Fibroblast of mammary gland (primary cell): ENCODE measurements at places on chromosomes 7 and 10.

DNA sequence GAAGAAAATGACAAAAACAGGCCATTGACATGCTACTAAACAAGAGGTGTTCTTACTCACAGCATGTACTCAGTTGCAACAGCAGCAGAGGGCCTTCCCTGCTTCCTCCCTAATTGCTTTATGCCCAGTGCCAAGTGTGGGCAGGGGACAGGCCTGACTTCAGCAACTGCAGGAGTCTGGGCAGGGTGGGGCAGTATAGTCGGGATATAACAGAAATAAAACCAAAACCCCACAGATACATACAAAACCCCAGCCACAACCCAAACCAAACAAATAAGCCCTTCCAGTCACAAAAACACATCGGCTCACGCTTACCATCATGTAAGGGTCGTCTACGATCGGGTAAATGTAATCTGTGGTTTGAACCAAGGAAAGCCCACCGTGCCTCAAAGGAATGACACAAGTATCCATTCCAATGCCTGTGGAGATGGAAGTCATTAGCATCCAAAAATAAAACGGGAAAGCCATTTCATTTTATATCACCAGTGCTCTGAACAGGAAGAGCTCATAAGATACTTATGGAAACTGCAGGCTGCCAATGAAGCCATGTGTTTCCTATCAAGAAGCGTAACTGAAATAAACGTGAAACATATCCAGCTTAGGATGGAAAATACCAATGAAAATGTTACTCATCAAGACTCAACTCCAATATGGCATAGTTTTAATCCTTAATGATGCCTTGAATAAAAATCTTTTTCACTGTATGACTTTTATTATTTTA is 9.5 kb downstream of the SEPHS1 start:
- DNase-seq = peak; percentile 80

DNA sequence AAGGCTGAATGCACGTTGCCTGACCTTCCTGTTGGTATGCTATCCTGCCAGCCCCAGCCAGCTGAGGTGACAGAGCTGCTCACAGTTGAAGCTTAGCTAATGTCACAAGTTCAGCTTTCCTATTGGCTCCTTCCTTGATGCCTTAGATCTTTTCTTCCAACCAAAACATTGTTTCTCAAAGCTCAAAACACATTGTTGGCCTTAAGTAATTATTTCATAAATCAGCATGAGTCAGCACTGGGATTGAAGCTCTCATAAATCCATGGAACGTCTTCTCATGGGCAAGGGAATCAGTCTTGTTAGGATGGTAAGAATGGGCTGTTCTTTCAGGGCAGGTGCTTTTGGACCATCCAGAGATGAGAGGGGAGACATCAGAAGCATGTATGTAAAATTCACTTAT is 128.1 kb upstream of the SAMD8 start:
- DNase-seq = peak; percentile 27

DNA sequence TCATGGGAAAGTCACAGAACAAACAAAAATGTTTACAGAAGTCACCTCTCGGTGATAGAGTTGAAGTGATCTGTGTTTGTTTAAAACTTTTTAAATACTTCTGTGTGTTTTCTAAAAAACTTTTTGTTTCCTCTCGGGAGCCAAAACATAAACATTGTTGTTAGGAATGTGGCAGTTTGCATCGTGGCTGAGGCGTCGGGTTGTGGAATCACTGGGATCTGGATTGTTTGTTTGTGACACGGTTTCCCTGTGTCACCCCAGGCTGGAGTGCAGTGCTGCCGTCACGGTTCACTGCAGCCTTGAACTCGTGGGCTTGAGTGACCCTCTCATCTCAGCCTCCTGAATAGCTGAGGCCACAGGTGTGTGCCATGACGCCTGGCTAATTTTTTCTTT is 29.0 kb upstream of the SUN1 start:
- DNase-seq = no peak

DNA sequence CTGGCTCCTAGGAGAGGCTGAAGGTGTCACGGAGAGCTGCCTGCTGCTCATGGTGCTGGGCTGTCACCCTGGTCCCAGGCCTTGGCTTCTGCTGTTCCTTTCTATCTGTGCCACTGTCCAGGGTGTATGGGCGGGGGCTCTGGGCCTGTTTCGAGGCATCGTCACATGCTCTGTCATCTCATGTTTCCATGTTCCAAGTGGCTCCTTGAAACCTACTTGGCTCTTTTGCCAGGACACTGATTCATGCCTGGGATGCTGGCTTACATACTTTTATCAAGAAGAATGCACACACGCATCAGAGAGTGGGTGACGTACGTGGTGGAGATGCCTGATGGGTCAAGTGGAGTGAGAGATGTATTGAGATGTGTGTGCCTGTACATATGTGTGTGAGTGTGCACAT is 50.9 kb downstream of the ADCY1 start:
- DNase-seq = peak; percentile 6

DNA sequence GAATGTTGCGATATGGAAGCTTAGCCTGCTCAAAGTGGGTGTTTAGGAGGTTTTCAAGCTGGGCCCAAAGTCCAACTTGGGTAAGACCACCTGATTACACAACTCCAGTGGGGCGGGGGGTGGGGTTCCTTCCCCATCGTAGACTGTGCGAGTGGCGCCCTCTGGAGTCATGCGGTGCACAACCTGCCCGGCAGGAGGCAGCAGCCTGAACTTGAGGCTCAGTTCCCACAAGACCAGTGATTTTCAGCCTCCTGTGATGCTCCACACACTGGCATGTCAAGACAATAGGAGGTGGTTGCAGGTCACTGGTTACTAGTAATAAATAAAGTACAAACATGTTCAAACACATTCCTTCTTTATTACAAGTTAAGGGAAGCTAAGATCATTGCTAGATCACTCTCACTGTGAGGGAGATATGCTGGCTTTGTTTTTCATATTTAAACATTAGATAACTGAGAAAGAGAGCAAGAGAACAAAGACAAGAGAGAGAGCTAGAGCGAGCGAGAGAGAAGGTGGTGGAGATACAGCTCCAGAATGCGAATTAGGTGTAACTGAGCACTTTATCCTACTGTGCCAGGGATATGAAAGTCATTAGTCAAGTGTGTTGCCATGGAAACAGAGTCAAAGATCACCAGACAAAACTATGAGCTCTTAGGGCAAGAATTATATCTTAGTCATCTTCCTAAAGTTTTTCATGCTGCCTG is 97.4 kb upstream of the BMPER start:
- DNase-seq = peak; percentile 91

GRCh38 chr7:76310102-76310957 is 7.9 kb downstream of the HSPB1 start:
- no peak for DNase-seq

DNA sequence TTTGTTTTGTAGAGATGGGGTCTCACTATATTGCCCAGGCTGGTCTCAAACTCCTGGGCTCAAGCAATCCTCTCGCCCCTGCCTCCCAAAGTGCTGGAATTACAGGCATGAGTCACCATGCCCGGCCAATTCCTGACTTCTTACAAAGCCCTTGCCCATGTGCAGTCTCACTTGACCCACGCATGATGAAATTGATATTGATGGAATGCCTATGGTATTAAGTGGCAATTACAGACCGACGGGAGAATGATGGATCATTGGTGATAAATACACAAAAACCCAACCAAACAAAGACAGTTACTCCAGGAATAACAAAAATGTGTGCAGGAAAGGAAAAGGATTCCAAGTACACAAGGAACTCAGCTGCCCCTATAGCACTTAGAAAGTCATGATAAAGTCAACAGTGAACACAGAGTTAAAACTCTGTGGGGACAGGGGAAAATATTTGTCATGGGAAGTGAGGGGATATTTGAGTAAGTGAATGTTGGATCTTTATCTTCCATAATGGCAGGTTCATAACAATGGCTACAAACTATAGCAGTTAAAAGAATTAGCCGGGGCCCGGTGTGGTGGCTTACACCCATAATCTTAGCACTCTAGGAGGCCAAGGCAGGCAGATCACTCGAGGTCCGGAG is 21.6 kb downstream of the HIP1 start:
- DNase-seq = peak; percentile 86

- DNase-seq = no peak
Observed at GRCh38 chr10:20089879-20090278, 273.6 kb downstream of the PLXDC2 start.

- no peak for DNase-seq
Observed at GRCh38 chr10:14438576-14438975, 107.9 kb upstream of the FRMD4A start.

DNA sequence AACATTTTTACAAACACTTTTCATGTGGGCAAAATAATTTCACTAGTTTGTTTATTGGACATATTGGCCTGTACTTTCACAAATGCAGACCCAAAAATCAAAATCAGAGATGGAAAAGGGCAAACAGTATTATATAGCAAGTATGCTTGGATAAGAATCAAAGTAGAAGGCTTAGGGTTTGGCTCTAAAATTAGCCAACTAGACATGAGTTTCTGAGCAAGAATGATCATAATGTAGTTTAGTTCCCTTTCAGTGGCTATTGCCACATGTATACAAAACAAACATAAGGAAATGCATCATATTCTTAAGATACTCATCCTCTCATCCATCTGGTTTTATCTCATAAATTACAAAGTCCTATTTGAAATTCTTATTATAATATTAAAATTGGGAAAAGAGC is 132.5 kb downstream of the IMMP2L start:
- DNase-seq = peak; percentile 20

DNA sequence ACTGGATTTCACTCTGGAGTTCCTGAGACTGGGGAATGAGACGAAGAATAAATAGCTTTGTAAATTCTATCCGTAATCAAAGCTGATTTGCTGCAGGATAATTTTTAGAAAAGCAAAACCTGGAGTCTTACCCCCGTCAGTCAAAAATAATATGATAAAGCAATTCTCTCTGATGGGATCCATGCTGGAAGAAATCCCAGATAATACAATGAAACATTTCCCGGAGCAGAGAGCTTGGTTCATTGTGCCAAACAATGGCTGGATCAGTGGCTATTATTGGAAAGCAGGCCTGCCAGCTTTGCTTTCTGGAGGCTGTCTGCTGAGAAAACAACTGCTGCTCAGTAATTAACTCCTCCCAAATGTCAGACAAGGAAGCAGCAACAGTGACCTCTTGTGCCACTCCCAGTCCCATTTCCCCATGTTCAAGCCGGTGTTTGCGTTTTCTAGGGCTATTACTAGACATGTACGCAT is 609.4 kb upstream of the PCDH15 start:
- peak; percentile 12 for DNase-seq

DNA sequence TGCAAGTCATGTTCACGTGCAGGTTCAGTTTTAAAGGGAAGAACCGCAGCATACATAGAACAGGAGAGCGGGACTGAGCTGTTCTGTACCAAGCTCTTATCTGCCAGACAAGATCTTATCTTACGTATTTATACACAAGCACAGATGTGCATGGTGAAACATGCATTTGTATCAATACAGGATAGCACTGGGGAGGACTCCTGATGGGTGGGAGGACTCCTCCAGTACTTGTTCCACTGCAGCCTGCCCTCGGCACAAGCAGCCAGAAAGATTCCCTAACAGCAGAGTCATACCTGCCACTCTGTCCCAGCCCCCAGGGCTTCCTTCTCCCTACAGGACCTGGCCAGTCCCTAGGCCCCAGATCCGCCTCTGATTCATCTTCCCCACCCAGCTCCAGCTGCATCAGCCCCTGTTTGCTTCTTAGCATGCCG is 13.2 kb upstream of the PRKCQ start:
- DNase-seq = no peak

DNA sequence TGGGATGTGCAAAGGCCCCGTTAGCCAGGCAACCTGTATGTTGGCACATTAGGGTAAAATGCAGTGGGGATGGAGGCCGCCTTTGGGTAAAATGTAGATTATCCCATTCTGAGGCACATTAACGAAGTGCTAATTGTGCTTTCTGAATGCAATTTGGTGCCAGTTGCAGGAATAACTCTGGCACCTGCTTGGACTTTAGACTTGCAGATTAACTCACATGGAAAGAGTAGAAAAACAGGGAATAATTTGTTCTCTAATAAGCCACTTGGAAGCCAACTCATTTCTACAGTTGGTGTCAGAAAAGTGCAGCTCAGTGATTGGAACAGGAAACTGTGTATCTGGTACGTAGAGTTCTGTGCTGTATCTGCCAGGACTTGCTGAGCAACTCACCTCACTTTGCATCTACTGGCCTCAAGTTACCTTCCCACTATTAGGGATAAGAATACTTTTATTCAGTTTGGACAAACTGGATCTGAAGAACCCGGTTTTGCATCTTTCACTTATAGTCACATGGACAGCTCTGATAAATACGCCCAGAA is 377.4 kb upstream of the PODXL start:
- no peak for DNase-seq

GRCh38 chr10:74674927-74675326 is 151.5 kb upstream of the KAT6B start:
- DNase-seq = no peak

DNA sequence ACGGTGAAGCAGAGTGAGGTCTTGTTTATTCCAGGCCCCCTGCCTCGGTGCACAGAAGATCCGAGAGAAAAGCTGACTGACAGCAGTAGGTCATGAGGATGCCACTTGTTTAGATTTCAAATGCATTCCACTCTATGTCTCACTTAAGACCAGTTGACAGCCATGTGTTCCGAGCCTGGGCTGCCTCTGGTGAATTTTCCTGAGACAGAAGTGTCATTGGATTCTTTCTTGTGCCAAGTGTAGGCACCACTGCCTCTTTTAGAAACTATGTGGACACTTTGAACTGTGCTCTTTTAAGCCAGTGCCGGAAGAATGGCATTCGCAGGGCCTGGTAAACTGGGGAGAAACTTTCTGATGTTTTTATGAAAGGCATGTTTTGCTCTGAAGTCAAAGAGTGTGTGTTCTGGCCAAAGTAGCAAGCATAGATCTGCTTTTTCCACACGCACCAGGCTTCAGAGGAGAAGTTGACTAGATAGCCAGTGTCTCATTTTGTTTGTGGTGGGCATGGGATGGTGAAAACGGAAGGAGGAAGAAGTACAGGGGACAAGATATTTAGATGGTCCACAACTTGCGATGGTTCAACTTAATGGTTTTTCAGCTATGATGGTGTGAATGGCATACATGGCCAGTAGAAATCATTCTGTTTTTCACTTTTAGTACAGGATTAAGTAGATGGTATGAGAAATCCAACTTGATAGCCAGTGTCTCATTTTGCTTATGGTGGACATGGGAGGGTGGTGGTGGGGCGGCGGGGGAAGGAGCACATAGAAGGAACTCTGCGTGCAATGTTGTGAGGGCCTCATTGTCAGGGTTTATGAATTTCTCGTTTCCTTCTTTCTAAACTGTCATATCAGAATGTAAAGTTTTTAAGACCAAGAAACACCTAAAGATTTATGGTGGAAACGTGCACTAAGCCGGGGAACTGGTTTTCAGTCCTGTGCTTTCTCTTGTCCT is 41.5 kb downstream of the CYP17A1 start:
- no peak for DNase-seq

DNA sequence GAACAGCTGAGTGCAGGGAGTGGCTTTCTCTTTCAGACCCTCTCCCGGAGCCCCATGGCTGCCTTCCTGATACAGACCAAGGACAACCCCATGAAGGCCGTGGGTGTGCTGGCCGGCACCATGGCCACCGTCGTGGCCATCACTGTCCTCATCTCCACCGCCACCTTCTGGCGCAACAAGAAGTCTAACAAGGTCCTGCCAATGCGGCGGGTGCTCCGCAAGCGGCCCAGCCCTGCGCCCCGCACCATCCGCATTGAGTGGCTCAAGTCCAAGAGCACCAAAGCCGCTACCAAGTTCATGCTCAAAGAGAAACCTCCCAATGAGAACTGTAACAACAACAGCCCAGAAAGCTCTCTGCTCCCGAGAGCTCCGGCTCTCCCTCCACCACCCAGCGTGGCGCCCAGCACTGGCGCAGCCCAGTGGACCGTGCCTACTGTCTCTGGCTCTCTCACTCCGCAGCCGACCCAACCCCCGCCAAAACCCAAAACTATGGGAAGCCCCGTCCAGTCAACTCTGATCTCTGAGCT is 11.2 kb downstream of the LRIT2 start:
- DNase-seq = no peak
